Stimulated activated CD4-positive, alpha-beta T cell treated with anti-CD3 and anti-CD28 coated beads, Interleukin-12 subunit alpha, Interleukin-12 subunit beta, amount 100 ng/mL, for 48 hours (primary cell): ENCODE measurements at places on chromosomes 7 and 10.
A peak's percentile ranks its signal among the peaks of the same experiment; 100 is the strongest.

- DNase-seq, result no peak
These were observed 485.3 kb upstream of the GALNT17 start for GRCh38 chr7:70646536-70647248.

DNA sequence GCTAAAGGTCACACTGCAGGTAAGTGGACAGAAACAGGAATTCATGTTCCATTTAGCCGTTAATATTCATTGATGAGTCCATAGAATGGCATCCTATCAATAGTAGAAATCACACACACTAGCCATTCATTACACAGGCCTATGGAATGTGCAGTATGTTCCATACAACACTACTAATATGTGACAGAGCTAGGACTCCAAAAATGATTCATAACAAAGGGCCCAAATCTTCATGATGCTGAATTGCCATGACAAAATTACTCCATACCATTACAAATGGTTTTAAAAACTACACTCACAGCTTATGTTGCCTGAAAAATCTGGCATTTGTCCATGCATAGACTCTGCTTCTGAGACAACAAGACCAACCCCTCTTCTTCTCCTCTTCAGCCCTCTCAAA lies 549.1 kb downstream of the XPNPEP1 start:
- DNase-seq, result no peak

- DNase-seq, result peak; percentile 74
These were observed 804 bp downstream of the C10orf95 start for GRCh38 chr10:102450374-102451104.

DNA sequence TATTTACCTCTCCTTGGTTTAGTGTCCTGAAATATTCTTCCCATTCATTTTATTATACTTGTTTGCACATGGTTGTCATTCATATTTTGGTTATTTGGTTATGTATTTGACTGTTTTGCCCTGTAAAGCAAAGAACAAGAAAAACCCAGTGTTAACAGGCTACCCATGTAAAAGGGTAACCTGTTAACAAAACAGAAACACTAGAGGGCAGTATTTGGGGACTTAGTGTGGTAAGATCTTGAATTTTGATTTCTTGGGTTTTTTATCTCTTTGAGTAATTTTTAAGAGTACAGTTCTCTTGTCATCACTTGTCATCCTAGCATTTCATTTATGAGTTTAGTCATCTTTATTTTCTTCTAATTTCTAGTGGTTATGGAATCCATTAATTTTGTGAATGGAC lies 51.3 kb downstream of the POLL start:
- no peak for DNase-seq
